ENCODE measurements at places on chromosomes 5 and 9. TPM values are rescaled to one million over a fixed set of nuclear protein-coding genes. Genes with fewer than 3 reads are reported as not detected.

GRCh38 chr5:97618721-97619120, 435.7 kb upstream of the RIOK2 start:
- DNase-seq = no peak

ADAMTS16 gene
- total RNA-seq = 0.49 TPM

DNA sequence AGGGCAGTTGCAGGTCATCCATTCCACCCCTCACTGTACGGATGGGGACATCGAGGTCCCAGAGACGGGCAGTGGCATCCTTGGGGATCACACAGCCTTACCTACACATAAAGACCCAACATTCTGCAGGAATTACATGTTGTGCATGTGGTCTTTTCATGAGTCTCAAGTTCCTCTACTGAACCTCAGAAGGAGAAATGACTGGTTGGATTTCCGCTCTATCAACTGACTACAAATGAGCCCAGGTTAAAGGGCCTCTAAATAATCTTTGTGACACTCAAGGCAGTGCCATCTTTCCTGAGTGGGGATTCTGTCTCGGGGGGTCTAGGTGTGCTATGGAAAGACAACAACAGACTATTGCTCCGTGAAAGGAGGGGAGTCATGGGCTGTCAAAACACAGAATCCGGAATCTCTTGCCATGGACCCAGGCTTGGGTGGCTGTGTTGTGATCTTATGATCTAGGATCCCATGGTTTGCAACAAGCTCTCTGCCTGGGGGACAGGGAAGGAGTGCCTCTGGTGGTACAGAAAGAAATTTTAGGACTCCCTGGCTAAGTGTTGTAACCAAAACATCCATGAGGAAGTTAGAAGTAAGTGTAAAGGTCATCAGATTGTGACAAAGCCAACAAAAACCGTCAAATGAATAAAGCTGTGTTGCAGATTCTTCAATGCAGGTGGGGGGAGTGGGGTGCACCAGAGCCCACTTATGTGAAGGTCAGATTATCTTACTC, 1.9 kb upstream of the SLC31A2 start:
- no peak for DNase-seq

PCDHB10 gene
- total RNA-seq = 3.2 TPM

DNA sequence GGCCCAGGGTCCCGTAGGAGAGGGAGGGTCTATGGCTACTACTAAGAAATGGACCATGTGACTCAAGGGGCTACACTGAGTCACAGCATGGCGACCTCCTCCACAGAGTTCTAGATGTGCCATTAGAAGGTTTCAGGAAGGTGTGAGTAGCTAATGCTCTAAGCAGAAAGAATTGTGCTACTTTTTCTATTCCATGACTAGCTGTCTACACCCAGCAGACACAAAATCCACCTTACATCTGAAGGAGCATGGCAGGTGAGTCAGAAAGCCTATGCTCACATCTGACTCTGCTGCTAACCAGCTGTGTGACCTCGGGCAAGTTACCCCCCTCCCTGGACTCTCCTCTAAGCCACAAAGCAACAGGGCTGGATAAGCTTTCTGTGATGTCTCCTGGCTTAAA, 14.4 kb upstream of the MEIKIN start:
- no peak for DNase-seq

- DNase-seq = no peak
Observed at GRCh38 chr9:108188976-108189375, 666.8 kb downstream of the ACTL7B start.

ZNF883 gene
- total RNA-seq = 0.98 TPM

SLC6A3 gene
- total RNA-seq = 0.49 TPM

GRCh38 chr9:4666042-4666699, at the start of gene SPATA6L:
Gene SPATA6L (minus strand): TSS chr9:4666480. CDS start chr9:4666250, 230 bp downstream.
- DNase-seq = no peak

DNA sequence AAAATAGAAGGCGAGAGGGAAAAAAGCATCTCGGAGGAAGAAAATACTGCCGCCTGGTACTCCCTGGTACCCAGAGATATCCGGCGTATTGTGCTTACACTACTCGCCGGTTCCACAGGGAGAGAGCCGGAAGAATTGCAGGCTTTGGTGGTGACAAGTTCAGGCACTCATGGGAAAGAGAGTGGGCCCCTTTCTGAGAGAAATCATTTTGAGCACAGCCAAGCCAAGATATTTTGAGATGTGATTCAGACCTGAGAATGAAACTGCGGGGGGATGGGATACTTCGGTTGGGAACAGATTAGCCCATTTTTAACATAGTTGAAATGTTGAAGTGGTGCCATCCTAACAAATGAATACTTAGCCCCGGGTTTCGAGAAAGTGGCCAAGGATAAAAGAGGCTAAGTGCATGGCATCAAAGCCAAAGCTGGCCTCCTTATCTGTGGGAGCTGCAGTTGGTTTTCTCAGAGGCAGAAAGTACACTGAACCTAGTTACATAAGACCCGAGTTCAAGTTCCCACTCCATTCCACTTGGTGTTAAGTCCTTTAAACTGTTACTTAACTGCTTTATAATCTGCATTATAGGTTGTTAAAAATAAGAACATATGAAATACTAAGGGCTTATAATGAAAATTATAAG, 62.7 kb downstream of the SLC1A3 start:
- no peak for DNase-seq

DNA sequence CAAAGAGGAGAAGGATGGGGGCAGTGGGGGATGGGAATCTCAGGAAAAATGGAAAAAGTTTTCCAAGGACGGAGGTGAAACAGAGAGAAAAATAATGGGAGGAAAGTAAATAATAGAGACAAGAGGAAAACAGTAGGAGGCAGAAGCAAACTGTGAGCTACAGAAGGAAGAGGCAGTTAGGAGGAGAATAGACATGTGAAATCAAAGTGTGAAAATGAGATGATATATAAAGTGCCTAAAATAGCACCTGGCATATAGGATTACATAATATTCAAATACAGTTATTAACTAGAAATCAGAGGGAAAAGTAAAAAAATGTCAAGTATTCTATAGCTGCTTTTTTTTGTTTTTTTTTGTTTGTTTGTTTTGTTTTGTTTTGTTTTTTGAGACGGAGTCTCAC, 44.0 kb upstream of the PLIN2 start:
- no peak for DNase-seq

GRCh38 chr5:66859526-66859925, 263.3 kb downstream of the MAST4 start:
- no peak for DNase-seq

GRCh38 chr5:176738637-176739250, 71.6 kb upstream of the UNC5A start:
- peak; percentile 81 for DNase-seq

DNA sequence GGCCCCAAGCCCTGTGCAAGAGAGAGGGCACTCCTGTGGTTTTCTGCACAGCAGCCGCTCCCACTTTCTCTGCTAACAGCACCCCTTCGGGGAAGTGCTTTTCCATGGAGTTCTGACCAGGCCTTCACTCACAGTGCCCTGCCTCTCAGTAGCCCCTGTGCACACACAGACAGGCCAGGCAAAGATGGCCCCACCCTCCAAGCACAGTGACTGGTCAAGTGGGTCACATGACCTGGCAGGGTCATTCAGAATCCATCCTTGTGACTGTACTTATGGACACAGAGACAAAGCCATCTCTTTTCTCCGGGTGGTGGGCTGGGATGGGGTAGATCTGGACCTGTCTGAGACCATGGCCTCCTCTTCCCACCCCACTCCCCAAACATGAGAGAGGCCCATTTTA, 82.5 kb downstream of the PSD2 start:
- DNase-seq = no peak

DNA sequence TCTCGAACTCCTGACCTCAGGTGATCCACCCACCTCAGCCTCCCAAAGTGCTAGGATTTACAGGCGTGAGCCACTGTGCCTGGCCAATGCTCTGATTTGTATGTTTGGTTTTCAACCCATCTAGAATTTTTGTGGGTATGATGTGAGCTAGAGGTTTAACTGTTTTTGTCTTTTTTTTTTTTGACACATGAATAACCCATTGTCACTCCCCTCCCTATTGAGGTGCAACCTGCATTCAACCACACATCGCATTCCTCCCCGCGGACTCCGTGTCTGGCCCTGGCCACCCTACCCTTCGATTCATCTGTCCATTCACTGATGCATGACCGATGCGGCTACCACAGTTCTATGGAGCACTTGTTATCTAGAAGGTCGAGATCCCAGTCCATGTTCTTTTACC, 9.5 kb upstream of the FAM163B start:
- no peak for DNase-seq

- DNase-seq = no peak
Observed at GRCh38 chr5:172550096-172550765, 90.8 kb upstream of the NEURL1B start.

GRCh38 chr5:107619781-107620180, 51.0 kb downstream of the EFNA5 start:
- no peak for DNase-seq

- no peak for DNase-seq
Observed at GRCh38 chr5:178762960-178763359, 32.5 kb upstream of the ZNF354A start.

BTNL3 gene
- not detected for total RNA-seq

- DNase-seq = no peak
Observed at GRCh38 chr5:40381676-40382363, 297.9 kb upstream of the PTGER4 start.

TMEM232 gene
- 4.2 TPM for total RNA-seq

GRCh38 chr5:62214701-62215100, 91.3 kb upstream of the KIF2A start:
- DNase-seq = no peak

TRIM7 gene
- total RNA-seq = 21.6 TPM

- DNase-seq = no peak
Observed at GRCh38 chr9:89576404-89576839, 28.4 kb upstream of the GADD45G start.

DNA sequence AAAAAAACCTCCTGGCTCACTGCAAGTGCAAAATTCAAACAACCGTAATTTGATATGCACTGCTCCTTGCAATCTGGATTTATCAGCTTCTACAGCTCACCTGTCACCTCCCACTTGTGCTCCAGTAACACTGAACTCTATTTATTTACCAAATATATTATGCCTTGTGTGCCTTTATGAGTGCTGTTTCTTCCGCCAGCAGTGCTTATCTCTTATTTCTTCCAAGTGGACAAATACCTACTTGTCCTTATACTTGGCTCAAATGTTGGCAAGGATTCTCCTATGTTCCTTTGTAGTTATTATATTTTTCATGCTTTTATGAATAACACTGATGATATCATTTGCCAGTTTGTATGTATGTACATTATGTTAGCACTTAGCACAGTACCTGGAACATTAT, 145.7 kb upstream of the ARRDC3 start:
- no peak for DNase-seq

DNA sequence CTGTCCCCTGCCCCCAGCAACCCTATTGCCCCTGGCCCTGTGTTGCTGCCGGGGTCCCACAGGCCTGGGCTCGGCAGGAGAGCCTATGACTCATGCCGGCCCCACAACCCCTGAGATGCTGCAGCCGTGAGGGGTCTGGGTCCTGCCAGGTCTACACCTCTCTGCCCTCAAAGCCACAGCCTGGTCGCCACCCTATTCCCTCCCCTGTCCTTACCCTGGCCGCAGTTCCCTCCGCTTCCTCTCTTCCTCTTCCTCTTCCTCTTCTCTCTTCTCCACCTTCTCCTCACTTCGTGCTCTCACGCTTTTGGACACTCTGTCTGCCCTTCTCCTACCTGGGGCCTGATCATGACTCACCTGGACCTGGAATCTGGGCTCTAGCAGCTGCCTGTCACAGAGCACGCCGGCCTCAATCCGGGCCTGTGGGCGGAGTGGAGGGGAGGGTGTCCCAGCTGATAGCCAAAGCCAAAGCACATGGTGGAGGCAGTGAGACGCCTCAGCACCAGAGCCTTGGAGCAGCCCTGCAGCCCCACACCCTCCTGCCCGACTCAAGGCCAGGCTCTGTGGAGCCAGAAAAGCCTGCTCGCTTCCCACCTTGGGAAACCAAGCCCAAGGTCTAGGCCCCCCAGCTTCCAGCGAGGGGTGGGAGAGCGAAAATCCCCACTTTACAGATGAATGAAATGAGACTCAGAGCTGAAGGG, 26.8 kb upstream of the CSF1R start:
- DNase-seq = peak; percentile 88

ELAVL2 gene
- total RNA-seq = 2.2 TPM

GRCh38 chr5:159337016-159337955, 7.0 kb upstream of the IL12B start:
- no peak for DNase-seq

DNA sequence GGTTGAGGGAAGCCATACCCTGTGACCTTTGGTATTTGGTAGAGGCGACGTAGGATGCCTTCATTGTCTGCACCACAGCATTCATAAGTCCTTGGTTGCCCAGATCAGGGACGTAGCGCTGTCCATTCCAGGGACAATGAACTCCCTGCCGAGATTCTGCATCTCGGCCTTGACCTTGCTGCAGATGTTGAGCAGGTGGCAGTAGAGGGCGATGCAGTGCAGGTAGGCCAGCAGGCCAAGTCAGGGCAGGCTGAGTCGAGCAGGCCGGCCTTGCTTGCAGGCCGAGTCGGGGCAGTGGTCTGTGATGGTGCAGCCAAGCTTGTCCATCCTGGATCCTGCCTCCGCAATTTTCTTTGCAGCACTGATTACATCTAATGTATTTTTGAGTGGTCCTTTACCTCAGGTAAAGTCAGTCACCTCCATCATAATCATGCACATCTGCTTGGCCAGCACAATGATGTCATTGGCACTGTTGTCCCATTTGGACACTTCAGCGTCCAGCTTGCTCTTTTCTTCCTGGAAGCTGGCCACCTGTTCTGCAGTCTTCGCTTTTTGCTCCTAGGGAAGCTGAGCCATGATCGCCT, 93.4 kb upstream of the CCDC112 start:
- DNase-seq = no peak

ZNG1A gene
- total RNA-seq = 19.4 TPM

- DNase-seq = no peak
Observed at GRCh38 chr9:127563579-127563978, 48.5 kb upstream of the STXBP1 start.

DNA sequence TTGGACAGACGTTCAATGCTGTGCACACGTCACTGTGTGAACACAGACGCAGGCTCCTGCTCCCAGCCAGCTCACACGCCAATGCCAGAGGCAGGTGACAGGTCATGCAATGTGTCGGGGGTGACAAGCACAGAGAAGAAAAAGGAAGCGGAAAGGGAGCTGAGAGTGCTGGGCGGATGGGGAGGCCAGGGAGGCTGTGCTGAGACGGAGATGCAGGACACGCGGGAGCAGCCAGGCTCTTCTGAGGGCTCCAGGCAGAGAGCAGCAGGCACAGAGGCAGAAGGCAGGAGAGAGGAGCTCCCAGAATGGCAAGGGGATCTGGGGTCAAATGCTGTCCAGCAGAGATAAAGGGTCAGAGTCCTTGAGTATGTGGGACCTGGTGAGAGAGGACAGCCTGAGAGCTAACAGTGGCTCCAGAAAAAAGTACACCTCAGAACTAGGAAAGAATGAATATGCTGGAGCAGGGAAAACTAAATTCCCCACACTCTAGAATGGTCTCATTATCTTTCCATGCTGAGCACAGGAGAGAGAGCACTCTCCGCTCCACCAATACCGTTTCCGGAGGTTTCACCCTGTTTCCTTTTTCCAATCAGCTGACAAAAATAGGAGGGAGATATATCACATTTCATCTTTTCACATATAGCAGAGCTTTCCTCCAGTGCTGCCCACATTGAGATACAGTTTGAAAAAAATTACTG, 32.8 kb upstream of the NSMF start:
- DNase-seq = no peak

GRCh38 chr9:84851935-84852585, 182.5 kb downstream of the NTRK2 start:
- no peak for DNase-seq

C9orf153 gene
- total RNA-seq = not detected

F2RL1 gene
- total RNA-seq = 6.6 TPM
